ENCODE measurements at places on chromosomes 6 and 20. TPM values are rescaled to one million over a fixed set of nuclear protein-coding genes. Genes with fewer than 3 reads are reported as not detected.

- no peak for DNase-seq
These were observed 28.3 kb downstream of the RSPO4 start for GRCh38 chr20:973785-974194.

GRCh38 chr6:154504102-154504501, 6.4 kb downstream of the CNKSR3 start:
- no peak for DNase-seq

LY86 gene
- total RNA-seq: 7.0 TPM

- DNase-seq: no peak
These were observed 24.2 kb downstream of the NAPB start for GRCh38 chr20:23396950-23397627.

DNA sequence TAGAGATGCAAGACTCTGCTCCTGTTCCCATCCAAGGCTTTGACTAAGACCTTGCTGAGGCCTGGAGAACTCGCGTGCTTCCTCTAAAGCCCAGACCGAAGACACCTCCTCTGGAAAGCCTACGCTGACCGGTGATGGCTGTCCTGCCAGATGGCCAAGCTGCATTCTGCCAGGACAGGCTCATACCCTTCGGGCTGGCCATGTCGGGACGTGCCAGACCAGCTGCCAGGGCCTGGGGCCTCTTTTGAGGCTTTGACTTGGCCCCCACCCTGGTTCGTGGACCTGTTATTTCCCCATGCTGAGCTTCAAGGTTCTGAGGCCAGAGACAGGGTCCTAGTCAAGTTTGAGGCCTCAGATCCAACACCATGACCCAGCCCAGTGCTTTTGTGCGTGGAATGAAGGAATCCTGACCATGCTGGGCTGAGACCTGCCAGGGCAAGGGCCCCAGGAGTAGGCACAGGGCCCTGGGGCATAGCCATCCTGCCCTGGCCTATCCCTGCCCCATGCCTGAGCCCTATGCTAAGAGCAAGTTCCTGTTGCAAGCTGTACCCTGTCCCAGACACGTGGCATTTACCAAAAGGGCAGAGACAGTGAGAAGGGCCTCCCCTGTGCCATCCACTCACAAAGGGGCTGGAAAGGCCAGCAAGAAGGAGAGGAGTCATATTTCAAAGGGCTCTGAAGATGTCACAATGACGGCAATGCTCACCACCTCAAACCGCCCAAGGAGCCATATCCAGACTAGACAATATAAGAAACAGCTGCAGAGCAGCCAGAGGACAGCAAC, 42.8 kb downstream of the MRPL14 start:
- DNase-seq: no peak

All from mucosa of gallbladder (tissue), 1 donor.